Posterior cingulate gyrus (tissue), 11 donors: ENCODE measurements at places on chromosomes 3 and 15.

DNA sequence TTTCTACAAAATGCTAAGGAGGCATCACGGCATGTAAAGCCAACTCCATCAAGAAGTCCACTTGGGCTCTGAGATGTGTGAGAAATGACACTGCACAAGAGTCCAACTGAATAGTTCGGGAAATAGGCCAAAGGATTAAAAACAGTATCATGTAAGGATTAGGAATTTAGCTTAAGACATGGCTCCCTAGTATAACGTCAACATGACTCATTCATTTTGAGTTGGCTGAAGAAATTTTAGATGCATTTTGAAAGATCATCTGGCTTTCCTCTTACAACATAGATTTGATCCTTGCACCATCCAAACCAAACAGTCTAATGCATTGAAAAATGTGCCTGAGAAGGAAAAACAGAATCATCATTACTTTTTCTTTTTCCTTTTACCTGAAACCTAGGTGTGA lies 109.3 kb upstream of the MME start:
- no peak for DNase-seq

DNA sequence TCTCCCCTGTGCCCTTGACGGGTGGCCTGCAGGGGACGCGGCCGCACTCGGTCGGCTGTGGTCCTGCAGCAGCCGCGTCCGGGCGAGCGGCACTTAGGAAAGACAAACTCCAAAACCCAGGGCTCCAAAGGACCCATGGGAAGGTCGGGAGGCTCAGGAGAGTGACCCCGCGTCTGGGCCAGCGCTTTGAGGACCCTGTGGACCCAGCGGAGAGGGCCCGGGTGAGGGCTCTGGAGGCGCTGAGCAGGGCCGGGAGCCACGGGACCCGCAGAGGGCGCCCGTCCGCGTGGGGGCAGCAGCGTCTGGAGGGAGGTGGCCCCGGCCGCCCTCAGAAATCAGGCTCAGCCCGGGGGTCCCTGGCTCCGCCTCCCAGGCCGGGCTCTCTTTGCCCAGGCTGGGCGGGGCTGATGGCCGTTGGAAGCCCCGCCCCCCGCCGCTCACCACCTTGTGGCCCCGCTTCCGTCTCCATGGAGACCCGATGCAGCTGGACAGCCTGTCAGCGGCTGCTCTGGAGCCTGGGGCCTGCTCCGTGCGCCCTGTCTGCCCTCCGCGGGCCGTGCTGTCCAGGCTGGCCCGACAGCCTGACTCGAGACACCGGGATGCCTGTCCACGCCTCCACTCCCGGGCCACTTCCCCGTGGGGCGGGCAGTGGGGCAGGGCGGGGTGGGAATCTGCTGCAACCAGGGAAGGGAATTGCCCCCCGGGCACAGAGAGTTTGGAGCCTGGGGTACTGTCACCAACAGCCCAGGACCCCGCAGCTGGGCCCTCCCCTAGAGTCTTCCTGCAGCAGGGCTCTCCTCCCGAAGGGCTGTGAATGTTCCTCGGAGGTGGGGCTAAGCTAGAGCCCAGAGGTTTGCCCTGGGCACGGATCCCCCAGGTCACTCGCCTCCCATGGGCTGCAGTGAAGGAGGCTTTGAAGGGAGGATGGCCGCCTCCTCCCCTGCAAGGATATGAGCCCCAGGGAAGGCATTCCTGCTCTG lies 34.8 kb upstream of the RPL32 start:
- DNase-seq, result no peak

- no peak for DNase-seq
Measured at GRCh38 chr15:83818591-83818990, 164.7 kb downstream of the ADAMTSL3 start.

- peak; percentile 76 for DNase-seq
Measured at GRCh38 chr3:50616003-50616769, 765 bp upstream of the MAPKAPK3 start.

GRCh38 chr15:53589520-53590057 lies 169.9 kb downstream of the WDR72 start:
- DNase-seq, result no peak

GRCh38 chr15:68833700-68834331 lies 13.1 kb upstream of the ANP32A start:
- no peak for DNase-seq

DNA sequence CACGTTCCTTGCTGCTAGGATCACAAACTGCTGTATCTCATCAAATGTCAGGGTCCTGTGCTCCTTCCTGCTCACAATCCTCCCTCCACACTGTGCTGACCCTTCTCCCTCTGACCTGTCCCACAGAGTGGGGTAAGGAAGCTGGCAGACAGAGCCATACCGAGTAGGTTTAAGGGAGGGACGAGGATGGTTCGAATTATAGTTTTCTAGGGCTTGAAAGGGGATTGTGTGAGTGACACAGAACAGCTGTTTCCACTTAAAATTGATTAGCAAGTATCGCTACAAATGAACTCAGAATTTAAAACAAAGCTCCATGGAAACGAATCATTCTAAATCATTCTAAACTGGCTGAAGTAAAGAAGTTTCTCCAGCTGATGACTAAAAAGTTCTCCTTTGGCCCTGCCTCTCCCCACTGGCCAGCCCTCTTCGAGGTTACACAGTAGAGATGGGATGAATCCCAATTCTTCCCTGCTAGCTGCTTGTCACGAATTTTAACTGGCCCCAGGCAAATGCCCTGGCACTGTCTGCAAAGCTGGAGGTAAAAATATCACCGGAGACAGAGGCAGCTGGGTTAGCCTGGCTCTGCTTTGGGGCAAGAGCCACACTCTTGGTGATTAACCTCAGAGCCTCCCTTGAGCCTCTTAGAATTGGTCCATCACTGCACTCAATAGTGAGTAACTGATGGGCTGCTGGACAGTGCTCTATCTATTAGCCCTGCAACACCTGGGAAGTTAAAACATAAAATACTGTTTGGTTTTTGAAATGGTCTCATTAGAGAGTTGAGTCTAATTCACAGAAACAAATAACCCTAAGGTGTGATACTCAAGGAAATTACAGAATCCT lies 194.9 kb downstream of the CHST2 start:
- DNase-seq, result no peak

DNA sequence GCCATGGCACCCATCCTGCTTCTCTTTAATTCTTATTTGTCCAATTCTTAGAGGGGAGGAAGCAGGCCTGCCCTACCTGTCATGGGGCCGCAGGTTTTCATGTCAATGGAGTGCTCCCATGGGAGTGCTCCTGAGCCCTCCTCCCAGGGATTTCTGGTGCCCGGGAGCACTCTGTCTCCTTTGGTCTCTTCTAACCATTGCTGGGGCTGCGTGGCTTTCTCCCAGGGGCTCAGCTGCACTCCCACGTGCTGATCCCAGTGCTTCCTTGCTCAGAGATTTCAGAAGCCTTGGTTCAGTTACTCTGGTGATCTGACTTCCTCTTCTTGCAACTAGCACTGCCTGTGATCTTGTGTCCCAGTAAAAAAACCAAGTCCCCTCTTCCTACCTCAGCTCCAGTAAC lies 68.0 kb upstream of the ARL8B start:
- no peak for DNase-seq

- peak; percentile 17 for DNase-seq
Measured at GRCh38 chr15:87874896-87875711, 381.4 kb downstream of the NTRK3 start.

DNA sequence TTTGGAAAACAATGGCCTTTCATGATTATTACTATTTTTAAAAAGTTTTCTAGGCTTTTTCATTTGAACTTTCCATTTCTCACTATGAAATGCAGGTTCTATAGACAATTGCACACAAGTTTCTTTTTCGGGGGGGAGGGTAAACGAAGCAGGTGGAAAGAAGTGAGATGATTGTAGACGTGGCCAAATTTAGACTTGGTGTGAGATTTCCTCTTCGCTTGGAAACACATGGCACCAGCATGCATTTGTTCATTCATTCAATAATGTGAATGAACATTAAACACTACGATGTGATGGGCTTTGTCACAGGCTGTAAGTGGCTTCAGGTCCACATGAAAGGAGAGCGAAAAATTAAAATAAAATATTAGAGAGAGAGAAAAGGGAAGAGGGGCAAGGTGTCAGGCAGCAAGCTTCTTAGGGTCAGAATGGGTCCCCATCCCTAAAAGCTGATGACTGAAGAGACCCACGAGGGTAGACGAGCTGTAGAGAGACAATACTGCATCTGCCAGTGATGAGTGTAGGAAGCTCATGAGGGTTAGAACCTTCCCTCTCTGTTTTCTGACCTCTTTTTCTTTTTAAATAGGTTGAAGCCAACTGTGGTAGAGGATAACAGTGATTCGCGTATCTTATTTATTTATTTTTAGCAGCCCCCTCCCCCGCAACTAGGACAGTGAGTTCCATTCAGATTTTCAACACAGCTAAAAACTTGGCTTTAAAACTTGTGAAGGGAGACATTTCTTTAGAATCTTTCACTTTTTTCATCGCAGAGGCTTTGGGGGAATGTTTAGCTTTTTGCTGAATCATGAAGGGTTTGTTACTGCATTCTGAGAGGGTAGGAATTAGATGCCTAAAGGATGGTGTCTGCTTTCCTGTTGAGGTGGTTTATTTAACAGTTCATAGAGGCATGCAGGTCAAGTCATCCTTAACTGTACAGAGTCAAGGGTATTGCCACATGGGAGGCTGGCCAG lies 36.2 kb downstream of the GAP43 start:
- no peak for DNase-seq

GRCh38 chr3:192850451-192850981 lies 67.1 kb downstream of the MB21D2 start:
- no peak for DNase-seq

DNA sequence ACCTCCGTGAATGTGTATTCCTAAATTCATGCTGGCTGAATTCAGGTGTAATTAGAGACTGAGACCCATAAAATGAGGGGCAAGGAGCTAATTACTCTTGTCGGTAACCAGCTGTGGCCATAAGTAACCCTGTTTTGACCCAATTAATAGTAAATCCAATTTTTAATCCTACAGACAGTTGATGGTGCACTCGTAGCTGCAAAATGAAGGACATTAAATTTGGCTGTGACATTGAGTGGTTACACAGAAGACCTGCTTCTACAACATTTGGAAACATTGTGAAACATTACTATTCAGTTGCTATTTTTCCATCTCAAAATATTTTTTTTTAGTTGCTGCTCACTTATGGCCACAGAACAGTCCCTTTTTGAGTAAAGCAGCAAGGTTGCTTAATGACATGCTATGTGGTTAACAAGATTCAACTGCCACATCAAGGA lies 33.0 kb downstream of the MBNL1 start:
- no peak for DNase-seq
